ENCODE measurements at places on chromosomes 5 and 9. TPM values are rescaled to one million over a fixed set of nuclear protein-coding genes. Genes with fewer than 3 reads are reported as not detected.

MORN5 gene
- not detected for total RNA-seq

RPL7A gene
- 2,301 TPM for total RNA-seq

PCDHA11 gene
- 0.08 TPM for total RNA-seq

GLRA1 gene
- total RNA-seq, result not detected

STPG3 gene
- not detected for total RNA-seq

RUSC2 gene
- 32.9 TPM for total RNA-seq

LHX3 gene
- not detected for total RNA-seq

EQTN gene
- total RNA-seq, result not detected

AHRR gene
- total RNA-seq, result 8.8 TPM

ADGRD2 gene
- not detected for total RNA-seq

- DNase-seq, result no peak
These were observed 26.9 kb downstream of the ADAMTS2 start for GRCh38 chr5:179318221-179318955.

DNA sequence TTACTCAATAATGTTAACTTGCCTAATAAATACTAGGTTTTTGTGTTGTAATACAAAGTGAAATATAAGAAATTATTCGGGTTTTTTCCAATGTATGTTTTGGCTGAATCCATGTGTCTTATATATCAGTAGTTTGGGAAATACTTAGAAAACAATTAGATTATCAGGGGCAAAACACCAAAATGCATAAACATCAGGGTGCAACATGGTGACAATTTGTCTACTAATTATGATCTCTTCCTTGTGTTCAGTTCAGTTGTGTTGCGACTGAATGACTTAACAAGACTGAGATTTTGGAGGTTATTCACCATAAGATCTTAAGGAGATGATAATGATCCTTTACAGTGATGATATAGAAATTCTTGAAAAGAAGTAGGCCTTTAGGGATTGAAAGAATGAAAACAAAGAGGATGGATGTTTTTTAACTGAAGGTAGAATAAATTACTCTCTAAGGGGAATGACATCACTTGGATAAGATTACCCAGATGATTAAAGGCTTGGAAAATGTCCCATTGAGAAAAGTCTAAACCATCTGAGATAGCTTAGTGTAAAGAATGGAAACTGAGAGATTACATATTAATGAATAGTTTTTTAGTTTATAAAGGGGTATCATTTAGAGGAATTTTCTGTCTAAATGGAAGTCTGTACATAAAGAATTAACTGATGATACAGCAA lies 415.8 kb downstream of the SPATA31D1 start:
- peak; percentile 78 for DNase-seq

GRCh38 chr9:89460551-89460950 lies 37.4 kb downstream of the SEMA4D start:
- DNase-seq, result no peak

DNA sequence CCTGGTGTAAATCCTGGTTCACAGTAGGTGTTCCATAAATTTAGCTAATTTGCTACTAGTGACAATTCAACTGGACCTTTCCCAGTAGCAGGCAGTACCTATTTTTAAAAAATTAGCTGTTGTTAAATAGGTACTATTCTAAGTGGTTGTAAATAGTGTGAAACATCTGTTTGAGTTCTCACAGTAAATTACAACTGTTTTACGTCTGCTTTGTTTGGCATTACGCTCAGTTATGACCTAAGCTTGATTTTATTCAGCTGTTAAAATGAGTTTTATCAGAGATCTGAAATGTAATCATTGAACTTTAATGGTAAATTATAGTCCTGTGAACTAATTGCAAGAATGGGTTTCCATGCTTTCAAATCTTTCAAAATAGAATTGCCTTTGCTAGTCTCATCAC lies 93.9 kb downstream of the GPBP1 start:
- peak; percentile 13 for DNase-seq

- peak; percentile 76 for DNase-seq
These were observed 99.0 kb upstream of the FBN2 start for GRCh38 chr5:128637031-128637430.

- DNase-seq, result no peak
These were observed 1523.6 kb upstream of the WWC1 start for GRCh38 chr5:166767858-166768257.

- peak; percentile 11 for DNase-seq
These were observed 15.8 kb downstream of the ARRDC3 start for GRCh38 chr5:91367344-91367743.

GRCh38 chr9:77601476-77602099 lies 46.5 kb downstream of the GNA14 start:
- DNase-seq, result no peak

GRCh38 chr5:180598316-180598701 lies 7.0 kb upstream of the SCGB3A1 start:
- DNase-seq, result no peak

DNA sequence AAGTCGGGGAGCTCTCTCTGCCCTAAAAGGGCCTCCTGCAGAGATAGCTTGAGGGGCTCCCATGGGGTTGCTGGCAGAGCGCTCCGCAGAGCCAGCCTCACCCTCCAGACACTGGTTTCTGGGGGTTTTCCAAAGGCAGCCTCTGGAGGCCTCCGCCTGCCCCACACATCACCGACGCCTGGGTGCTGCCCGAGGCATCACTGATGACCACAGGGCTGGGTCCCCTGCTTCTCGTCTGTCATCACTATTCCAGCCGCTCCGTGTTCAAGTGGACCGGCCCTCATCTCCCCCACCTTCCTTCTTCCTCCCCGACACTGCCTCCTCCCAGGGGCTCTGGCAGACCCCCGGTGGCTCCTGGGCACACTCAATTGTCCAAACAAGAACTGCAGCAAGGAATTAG lies 64.1 kb upstream of the IRX4 start:
- no peak for DNase-seq

DNA sequence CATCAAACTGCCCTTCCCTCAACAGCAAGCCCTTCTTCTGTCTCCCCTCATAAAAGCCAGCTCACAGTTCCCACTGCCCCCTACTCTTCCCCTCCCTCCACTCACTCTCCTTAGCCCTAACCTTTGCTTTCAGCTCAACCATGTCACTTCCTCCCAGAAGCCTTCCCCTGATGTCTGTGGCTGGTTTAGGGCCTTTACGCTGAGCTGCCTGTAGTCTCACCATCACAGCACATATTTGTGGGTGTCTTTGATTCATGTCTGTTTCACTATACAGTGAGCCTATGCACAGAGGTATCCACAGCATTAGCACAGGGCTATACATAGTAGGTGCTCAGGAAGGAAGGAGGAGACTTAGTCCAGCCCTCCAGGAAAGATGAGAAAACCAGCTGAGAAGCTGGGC lies 34.7 kb downstream of the C9orf50 start:
- no peak for DNase-seq

DNA sequence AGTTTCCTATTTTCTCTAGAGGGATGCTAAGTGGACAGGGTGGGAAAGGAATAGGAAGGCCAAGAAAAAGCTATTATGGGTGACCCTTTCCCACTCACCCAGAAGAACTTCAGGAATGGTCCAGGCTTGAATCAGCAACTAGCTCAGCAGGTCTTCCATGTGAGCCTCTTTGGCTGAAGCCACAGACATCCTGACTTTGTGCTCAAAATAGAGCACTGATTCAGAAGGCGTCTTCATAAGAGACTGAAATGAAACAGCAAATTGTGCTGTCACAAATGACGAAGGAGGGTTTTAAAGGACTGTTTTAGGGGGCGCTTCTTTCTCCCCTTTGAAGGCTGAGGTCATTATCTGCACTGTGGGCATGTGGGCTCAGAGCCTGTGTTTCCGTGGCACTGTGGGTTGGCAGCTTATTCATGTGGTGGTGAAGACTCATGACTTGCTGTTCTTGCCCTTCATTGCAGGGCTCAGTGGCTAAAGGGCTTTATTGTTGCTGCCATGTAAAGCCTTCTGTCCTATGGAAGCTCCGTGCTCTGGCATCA lies 65.8 kb upstream of the NFIL3 start:
- DNase-seq, result peak; percentile 72

GRCh38 chr9:87537625-87538024 lies 40.0 kb downstream of the DAPK1 start:
- no peak for DNase-seq

- DNase-seq, result peak; percentile 63
These were observed 20.8 kb downstream of the DCANP1 start for GRCh38 chr5:135426102-135427082.

- peak; percentile 71 for DNase-seq
These were observed 1573.4 kb downstream of the EFNA5 start for GRCh38 chr5:106097340-106097739.

GRCh38 chr5:61704289-61704688 lies 372.2 kb downstream of the ZSWIM6 start:
- no peak for DNase-seq

GRCh38 chr9:129023036-129023907 lies 4.9 kb downstream of the SH3GLB2 start:
- peak; percentile 88 for DNase-seq

- no peak for DNase-seq
These were observed 3.9 kb upstream of the LPCAT1 start for GRCh38 chr5:1527533-1528205.

DNA sequence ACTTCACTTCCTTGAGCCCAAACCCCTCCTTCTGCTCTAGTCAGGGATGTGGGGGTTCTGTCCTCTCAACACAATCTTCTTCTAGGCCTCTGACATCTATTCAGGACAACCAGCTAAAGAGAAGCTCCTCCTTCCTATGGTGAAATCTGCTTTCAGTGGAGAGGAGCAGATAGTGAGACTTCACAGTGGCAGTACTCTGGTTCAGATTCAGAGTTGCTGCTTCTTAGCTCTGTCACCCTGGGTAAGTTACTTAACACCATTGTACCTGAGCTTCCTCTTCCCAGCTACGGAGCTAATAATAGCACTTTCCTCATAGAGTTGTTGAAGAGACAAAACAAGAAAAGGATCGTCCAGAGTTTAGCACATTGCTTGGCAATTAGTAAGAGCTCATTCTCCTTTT lies 77.3 kb upstream of the LARP1 start:
- no peak for DNase-seq

GRCh38 chr5:67181648-67182221 lies 14.9 kb downstream of the CD180 start:
- DNase-seq, result no peak

DNA sequence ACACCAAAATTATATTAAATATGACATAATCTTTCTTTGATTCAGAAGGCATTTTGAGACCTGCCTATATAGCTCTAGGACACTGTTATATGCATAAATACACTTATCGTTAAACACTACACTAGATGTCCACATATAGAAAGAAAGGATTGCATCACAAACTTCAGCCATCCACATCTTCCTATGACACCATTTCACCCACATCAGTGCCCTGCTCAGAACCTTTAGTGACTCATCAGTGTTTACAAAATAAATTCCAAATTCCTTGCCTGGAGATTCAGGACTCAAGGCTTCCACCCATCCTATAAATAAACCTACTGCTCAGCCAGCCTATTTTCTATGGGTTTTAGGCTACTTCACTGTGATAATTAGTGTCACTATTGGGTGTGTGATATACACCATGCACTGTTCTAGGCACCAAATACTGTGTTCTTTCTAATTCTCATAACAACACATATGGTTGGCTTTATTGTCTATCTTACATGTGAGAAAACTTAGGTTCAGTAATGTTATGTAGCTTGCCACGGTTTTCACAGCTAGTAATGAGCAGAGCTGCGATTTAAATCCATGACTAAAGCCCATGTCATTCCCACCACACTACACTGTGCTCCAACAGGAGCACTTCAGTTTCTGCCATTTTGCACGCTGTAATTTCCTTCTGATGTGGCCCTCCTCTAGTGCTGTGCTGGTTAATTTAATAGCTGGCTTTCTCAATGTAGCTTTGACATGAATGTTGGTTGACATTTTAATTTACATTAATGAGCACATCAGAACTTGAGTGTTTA lies 103.3 kb downstream of the SREK1 start:
- peak; percentile 50 for DNase-seq

DNA sequence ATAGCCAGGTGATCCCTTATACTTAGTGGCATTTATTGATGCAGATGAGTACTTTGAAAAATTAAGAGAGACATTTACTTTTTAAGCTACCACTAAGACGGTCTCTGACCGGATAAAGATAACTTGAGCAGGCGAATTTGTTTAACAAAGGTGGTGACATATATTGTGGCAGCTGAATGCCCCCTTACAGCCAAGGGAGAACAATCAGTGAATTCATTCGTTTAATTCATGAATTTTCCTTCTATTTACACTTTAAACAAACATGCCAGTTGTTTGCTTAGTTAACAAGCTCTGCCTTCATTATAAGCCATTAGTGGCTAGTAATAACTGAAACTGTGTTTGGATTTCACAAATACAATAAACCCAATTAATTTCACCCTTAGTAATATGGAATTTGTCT lies 187.1 kb downstream of the AOPEP start:
- DNase-seq, result no peak

DNA sequence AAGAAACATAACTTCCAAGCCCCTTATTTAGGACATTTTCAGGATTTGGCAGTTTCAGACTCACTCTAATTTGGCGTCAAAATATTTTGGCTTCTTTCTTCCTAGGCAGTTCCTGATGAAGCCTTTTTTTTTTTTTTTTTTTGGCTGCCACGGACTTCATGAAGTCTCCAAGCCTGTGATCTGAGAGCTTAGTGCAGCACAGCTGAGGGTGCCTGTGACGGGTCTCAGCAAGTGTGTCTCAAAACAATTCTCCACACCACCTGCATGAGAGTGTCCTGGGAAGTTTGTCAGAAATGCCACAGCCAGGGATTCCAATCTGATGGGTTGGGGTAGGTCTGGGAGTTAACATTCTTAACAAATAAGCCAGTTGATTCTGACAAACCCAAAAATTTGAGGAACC lies 6.0 kb upstream of the ESM1 start:
- DNase-seq, result no peak

- no peak for DNase-seq
These were observed 700.2 kb downstream of the IRX1 start for GRCh38 chr5:4295663-4296339.

GRCh38 chr9:16752601-16753000 lies 117.9 kb downstream of the BNC2 start:
- DNase-seq, result peak; percentile 31

DNA sequence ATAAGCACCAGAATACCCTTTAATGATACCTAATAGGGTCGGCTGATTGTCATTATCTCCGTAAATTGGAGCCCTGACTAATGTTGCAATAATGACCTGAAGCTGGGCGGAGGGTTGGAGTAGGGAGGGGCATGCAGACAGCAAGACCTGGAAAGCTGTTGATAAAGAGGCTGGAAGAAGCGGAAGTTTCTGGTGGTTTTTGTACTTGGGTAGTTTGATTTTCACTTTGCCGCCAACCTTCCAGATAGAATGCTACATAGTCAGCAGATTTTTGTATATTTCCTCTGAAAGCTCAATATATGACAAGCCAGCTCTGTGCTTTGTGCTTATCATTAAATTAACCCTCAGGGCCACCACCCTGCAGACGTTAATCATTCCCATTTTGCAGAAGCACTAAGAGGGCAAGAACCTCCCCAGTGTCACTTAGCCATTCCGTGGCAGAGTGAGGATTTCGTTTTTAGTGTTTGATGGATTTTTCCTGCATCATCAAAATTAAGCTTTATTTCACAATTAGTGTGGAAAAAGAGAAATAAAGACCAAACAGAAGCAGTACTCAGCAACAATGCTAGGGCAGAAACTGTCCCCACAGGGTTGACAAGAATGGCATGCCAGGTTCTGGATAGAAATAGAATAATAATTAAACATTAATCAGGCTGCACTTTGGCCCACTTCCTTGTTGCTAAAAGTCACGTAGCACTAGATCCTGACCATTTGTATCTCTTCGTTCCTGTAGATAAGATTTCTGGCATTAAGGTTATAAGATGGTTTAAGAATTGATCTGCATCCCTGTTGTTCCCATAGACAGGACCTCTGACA lies 34.7 kb downstream of the DIRAS2 start:
- no peak for DNase-seq

- DNase-seq, result no peak
These were observed 24.2 kb downstream of the SLC1A1 start for GRCh38 chr9:4514252-4515128.

GRCh38 chr5:87769157-87769556 lies 356.4 kb upstream of the CCNH start:
- DNase-seq, result no peak
